Naive B cell (primary cell): ENCODE measurements at places on chromosomes 1 and 21.

GRCh38 chr1:231177936-231178335 is 16.1 kb downstream of the TRIM67 start:
- DNase-seq = no peak

GRCh38 chr21:33053951-33054350 is 16.0 kb upstream of the OLIG1 start:
- DNase-seq = no peak

DNA sequence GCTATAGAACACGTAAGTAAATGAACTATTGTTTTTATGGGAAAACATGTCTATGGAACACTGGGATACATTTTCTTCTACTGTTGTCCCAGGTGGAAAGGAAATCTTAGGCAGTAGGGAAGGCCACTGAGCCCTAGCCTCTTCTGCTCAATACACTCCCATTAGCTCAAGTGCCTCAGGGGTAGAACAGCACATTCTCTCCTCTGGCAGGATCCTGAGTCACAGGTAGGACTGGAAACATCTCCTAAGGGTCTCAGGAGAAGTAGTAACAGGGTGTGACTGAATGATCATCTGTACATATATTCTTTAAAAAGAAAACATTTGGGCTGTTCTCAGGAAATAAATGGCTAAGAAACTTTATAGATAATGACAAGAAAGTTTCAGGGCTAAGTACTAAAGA is 175.6 kb upstream of the ESRRG start:
- no peak for DNase-seq

- DNase-seq = no peak
These were observed 41.4 kb downstream of the TARBP1 start for GRCh38 chr1:234437423-234438171.

DNA sequence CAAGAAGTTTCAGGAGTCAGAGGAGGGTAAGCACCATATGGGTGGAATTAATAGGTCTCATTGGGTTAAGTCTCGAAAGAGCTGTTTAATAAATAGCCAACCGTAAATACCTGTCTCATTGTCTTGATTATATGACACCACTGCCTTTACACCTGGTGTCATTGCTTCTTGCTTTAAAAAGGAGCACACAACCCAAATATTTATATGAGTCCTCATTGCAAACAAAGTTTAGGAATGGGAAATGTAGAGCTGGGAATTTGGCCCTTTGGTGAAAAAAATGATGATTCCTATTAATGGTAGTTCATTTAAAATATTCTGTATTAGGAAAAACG is 2.1 kb downstream of the BACH1 start:
- no peak for DNase-seq

DNA sequence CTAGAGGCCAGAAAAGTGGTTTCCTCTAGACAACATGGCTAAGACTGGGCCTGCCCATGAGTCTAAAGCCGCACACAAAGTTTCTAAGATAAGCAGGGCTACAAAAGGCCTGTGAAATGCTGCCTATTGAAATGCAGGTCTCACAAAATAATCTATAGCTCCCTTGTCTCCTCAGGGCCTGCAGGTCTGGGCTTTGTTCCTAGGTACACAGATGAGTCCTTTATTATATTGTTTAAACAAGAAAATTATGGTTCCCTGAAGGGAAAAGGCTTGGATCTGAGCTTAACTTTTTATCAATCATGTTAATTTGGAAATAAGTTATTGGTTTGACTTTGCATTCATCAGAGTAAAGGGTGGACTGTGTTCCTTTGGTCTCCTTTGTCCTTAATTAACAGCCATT is 413.4 kb upstream of the BEND5 start:
- DNase-seq = no peak

DNA sequence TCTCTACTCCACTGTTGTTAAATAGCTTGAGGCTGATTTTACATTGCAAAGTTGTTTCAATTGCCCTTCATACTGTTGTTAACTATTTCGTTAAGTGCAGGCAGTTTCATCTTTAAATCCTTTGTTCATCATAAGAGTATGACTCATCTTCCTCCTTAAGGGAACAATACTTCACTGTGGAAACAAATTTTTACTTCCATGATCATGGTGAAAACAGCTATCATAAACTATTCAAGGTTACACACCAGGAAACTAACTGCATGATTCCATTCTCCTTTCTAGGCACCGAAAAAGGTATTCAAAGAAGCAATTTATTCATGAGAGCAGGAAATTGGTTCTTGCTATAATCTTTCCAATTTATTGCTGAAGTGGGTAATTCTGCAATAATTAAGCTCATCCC is 593.2 kb downstream of the LRRIQ3 start:
- no peak for DNase-seq

DNA sequence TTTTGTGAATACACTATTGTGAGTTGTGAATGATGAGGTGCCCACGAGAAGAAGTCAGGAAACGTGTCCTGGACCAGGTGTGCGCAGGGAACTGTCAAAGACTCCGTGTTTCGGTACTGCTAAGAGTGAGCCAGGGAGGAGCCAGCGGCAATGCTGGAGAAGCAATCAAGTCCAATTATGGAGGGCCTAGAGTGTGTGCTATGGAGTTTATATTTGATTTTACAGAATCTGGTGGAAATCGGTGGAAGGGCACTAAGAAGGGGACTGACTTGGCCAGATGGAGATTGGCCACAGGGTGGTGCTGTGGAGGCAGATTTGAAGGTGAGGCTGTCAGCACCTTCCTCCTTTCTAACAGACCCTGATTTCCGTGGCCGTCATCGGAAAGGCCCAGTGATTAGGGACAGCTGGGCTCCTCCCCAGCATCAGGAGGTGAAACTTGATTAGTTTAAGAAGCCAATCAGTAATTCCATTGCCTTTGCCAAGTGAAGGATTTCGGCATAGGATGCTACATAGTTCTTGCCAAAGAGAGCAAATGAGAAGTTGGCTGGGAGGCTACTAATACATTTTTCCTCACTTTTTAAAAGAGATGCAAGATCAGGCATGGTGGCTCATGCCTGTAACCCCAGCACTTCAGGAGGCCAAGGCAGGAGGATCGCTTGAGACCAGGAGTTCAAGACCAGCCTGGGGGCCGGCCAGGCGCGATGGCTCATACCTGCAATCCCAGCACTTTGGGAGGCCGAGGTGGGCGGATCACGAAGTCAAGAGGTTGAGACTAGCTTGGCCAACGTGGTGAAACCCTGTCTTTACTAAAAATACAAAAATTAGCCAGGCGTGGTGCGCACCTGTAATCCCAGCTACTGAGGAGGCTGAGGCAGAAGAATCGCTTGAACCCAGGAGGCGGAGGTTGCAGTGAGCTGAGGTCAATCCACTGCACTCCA is 7.0 kb downstream of the PTCH2 start:
- DNase-seq = peak; percentile 79

GRCh38 chr1:46617108-46617800 is 643 bp upstream of the MOB3C start:
- no peak for DNase-seq
